ENCODE measurements at places on chromosomes 2 and 18. TPM values are rescaled to one million over a fixed set of nuclear protein-coding genes. Genes with fewer than 3 reads are reported as not detected.

GPAT2 gene
- 0.55 TPM for total RNA-seq

- no peak for DNase-seq
These were observed 57.4 kb downstream of the STK39 start for GRCh38 chr2:168189835-168190569.

GRCh38 chr18:58635891-58636290 lies 7.0 kb upstream of the ALPK2 start:
- no peak for DNase-seq

DNA sequence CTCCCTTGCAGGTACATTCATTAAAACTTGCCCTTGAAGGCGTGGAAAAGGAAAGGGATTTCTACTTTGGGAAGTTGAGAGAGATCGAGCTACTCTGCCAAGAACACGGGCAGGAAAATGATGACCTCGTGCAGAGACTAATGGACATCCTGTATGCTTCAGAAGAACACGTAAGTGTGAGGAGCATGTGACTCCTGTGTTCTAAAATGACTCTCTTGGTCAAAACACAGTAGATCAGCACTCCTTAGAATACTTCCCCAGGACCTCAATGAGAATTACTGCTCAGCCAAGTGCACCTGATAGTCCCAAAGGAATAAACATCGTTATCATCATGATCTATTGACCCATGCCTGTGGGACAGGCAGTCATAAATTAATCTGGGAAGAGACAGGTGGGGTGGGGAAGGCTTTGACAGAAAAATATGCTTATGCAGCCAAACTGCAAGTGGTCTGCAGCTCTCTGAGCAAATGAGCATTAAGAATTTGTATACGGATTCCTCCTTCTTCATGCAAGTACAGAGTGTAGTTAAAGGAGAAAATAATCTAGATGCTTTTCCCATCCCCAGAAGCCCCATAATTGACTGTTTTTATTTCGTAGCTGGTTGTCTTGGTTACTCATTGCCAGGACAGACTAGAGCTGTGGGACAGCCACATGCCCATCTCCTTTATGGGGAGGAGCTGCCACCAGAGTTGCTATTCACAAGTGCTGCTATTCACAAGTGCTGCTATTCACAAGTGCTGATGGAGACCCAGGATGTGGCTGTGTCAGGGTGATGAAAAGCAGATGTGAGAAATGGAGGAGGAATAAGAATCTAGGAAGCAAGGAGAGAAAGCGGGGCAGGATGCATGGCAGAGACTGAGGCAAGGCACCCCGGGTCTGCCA lies 91.0 kb downstream of the MAPRE2 start:
- DNase-seq = no peak

DNA sequence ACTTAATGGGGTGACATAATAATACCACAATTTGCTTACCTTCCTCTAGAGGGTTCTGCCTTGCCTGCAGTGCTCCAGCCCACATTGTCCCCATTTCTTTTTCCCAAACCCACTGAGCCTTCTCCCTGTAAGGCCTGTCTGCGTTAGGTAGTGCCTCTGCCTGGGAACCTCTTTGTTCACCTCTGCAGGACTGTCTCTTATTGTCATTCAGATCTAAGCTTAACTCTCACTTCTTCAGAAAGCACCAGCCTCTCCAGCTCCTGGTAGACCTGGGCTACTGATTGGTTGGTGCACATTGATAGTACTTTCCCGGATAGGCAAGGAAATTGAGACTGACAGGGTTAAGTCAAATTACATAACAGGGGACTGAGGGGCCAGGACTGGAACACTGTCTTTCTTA lies 49.1 kb downstream of the CCDC85A start:
- DNase-seq = peak; percentile 11

DNA sequence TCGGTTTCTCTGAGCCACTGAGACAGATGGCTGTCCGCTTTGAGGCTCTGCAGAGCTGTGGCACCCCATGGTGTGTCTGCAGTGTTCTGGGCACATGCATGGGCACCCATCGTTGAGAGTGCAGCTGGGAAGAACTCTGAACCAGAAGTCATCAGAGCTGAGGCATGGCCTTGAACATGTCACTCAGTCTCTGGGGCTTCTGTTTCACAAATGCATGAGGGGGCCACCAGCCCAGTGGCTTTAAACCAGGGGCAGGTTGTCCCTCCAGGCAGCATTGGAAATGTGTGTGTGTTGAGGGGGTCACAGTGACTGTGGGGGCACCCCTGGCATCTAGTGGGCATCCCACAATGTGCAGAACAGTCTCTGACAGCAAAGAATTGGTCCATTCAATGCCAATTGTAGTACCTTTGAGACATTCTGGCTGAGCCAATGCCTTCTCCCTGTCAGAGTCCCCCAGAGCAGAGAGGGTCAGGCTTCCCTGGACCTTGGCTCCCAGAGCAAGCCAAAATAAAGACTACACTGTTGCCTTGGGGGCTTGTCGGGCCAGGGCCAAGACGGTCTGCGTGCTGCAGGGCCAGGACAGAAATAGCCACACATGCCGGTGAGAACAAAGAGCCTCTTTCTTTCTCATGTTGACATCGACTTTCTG lies 9.3 kb upstream of the PSMD1 start:
- DNase-seq = no peak

DNA sequence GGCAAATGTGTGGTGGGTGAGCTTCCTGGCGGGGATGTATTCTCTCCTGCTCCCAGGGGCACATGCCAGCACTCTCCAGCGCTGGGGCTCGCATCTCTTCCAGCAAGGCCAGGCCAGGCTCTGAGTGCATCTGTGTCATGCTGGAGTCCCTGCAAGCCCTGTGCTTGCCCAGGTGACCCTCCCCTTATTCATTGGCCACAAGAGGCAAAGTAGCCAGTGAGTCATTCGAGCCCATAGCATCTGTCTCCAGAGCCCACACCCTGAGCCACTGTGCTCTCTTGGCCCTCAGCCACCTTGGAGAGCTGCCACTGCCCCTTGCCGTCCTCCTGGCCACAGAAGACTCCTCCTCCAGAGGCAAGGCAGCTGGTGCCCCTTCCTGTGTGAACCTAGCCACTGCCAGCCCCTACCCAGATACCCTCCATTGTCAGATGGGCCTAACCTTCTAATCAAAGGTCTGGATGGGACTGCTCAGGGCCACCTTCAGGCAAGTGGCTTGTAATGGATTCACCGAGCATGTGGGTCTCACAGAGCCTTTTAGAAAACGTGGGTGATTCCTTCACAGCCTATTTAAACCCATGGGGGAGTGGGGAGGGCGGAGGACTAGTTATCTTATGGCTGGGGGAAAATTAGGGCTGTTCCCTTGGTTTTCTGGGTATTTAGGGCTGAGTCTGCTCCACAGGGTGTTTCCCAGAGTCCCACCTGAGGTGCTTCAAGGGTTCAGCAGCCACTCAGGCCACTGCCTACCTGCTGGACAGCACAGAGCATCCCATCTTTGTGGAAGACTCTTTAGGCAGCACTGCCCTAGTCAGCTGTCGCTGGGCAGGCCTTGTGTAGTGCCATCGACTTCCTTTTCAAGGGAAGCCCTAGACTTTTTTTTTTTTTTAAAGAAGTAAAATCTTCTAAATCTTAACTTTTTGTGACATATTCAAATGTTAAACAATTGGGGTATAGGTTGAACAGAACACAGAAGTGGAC lies 137.4 kb downstream of the ACOXL start:
- DNase-seq = no peak
